ENCODE measurements at places on chromosomes 12 and 14.

DNA sequence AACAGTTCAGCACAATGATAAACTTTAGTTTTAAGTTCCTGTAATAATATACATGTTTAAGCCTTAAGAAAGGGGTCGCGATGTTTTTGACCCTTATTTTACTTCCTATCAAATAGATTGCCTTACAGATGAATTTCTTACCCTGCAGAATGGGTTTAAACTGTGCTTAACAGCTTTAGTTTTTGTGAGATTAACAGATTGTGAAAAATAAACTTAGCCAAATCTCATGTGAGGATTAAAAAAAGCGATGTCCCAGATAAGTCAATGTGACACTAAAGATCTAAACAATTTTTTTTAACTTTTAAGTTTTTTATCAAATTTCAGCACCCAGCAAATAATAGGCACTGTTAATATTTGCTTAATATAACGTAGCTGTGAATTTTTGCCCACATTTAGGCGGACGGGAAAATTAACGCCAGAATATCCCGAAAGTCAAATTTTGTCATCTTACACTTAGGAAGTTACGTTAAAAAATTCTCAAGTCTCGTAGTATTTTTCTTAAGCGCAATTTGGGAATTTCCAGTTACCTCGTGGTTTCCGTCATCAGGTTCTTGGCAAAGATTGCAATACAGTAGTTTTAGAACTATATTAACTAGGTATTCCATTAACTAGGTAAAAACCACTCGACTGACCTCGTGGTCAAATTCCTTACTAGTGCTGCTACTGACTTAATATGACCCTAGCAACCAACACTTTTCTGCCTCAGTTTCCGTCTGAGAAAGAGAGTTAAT, 1.2 kb downstream of the HNRNPC start:
- no peak for DNase-seq

GRCh38 chr14:71597955-71598660, 334.1 kb upstream of the RGS6 start:
- no peak for DNase-seq

GRCh38 chr12:124883263-124884130, 19.8 kb upstream of the SCARB1 start:
- DNase-seq = no peak

DNA sequence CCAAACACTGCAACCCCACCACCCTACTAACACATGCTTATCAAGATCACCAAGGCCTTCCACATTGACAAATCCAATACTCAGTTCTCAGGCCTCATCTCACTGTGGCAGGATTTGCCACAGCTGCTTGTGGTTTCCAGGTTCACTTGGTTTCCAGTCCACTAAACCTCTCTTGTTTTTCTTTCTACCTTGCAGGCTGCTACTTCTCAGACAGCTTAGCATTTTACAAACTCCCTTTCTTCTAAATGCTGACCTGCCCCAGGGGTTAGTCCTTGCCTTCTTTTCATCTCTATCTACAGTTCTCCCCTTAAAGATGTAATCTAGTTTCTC, 84.1 kb downstream of the BCAT1 start:
- no peak for DNase-seq

GRCh38 chr14:76537906-76538647, 162.1 kb downstream of the ESRRB start:
- DNase-seq = no peak

DNA sequence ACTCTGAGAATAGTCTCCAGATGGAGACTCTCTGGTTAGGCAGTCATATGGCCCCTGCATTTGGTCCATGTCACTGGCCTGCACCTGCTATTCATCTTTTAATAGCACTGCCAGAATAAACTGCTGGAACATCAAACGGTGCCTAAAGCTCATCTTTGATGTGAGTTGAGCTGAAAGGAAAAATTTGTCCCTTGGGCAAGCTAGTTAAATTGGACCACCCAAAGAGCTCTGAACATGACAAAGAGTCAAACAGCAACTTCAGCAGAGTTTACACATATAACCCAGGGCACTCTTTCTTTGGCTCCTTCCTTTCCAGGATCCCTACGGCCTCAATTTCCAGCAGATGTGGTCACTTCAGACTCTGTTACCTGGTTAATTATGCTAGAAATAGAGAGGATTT, 269.9 kb downstream of the RPL10L start:
- DNase-seq = no peak

DNA sequence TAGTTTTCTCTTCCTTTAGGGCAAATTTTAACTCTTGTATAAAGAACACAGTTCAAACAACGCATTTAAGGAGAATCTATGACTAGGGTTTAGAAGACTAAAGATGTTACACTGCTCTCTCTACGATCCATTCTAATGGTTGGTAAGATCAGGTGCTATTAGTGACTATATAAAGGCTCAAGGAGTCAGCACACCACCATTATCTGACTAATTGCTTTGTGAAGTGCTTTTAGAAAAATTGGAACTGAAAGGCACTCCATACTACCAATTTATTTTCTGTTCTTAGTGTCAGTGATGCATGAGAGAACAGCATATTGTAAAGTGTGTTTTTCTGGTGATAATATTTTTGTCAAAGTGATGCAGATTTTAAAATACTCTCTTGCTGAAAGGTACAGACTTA, 136.8 kb downstream of the SYT1 start:
- no peak for DNase-seq

- DNase-seq = no peak
Measured at GRCh38 chr14:29687071-29687765, 240.4 kb downstream of the PRKD1 start.

DNA sequence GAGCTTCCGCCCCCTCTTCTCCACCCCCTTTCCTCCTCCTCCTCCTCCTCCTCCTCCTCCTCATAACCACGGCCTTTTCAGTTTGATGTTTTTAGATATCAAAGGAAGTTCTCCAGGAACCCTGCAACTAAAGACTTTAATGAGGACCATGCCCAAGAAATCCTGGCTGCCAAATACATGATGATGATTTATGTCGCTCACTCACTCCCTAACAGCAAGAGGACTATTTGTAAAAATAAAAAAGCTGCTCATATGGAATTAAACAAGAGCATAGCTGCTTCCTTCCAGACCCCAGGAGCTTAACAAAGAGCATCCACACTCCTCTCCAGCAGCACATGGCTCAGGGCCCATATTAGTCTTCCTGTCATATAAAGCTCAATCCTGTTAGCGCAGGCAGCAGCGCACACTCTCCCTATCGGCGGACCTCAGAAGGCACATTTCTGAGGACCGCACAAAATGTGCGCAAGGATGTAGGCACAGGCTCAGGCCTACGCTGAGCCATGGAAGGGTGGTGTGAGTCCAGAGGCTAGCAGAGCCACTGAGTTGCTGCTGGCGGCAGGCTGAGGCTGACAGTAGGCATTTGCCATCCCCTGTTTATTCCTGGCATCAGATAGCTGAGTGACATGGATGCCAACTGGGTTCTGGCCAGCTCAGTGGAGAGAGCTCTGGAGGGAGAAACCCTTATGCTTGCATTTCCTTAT, 232.8 kb downstream of the MSRB3 start:
- no peak for DNase-seq

GRCh38 chr12:14249368-14249767, 116.1 kb upstream of the ATF7IP start:
- DNase-seq = no peak

- DNase-seq = no peak
Measured at GRCh38 chr14:26522967-26523366, 74.9 kb downstream of the NOVA1 start.

- DNase-seq = no peak
Measured at GRCh38 chr12:107967170-107967569, 161.9 kb upstream of the WSCD2 start.

GRCh38 chr14:50794068-50794645, 36.8 kb downstream of the NIN start:
- DNase-seq = no peak

DNA sequence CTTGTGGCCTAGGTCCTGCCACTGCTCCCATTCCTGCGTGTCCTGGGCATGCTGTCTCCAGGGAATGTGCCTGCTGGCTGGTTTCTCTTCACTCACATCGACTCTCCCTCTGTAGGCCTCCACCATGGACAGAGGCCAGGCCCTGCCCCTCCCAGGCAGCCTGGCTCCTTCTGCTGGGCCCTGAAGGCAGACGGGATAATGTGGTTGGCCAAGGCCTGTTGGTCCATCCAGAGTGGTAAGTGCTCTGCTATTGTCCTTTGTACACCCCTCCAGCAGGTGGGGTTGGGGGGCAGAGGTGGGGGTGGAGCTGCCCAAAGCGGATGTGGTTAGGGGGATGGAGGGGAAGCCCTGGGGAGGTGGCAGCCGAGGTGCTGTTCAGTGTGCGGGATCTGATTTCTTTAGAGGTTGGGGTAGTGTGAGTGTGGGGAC, 9.5 kb upstream of the NR4A1 start:
- no peak for DNase-seq

DNA sequence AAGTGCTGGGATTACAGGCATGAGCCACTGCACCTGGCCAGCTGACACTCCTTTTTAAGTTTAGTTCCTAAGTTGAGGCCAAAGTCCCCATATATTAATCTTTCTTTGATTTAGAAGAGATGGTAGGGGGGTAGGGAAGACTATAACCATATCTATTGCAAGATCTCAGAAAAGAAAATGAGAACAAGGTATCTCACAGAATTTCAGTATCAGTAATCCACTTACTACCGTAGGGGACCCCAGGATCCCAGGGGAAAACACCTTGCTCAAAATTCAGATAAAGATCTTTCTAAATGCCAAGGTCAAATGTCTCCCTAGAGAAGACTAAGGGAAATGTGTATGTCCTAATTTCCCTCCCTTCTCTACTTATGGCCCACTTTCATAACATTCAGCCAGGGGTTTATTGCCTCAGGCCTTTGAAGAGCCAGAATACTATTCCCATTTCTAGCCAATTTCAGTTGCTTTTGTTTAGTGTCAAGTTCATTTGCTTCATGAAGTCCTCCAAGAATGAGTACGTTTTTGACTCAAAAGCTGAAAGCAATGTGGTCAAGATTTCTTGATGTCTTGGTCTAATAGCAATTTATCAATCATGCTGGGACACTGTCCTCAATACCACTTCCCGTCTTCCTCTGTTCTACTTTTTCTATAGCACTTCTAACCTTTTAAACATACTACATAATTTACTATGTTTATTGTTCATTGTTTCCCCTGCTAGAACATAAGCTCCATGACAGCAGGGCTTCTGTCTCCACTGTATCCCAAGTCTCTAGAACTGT, 86.3 kb downstream of the DCAF5 start:
- no peak for DNase-seq

- no peak for DNase-seq
Measured at GRCh38 chr12:129790930-129791329, 112.9 kb downstream of the TMEM132D start.

DNA sequence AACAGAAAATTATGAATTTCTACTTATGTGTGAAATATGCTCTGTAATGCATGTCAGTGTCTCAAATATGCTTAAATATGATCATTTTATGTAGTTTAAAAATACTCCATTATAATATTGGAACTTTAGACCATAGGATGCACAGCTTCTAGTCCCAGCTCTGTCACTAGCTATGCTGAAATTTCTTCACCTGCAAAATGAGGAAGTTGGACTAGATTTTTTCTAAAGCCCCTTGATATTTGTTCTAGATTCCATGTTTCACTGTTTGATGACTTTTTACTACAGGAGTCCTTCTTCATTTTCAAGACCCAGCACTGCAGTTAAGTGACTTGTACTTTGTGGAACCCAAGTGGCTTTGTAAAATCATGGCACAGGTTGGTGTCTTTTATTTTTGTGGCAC, 90.1 kb downstream of the LRRK2 start:
- DNase-seq = no peak
